WTC11 (cell line): ENCODE measurements at places on chromosomes 5 and 9. TPM values are rescaled to one million over a fixed set of nuclear protein-coding genes. Genes with fewer than 3 reads are reported as not detected.
A peak's percentile ranks its signal among the peaks of the same experiment; 100 is the strongest.

PRDM9 gene
- 0.15 TPM in 1 of 3 replicates, not detected in the others for total RNA-seq

- peaks cover 13% of the 10 kb centered on the region for H3K4me1 ChIP-seq
- DNase-seq = no peak
- no peaks in the 10 kb centered on the region for H3K27me3 ChIP-seq
- H3K27ac ChIP-seq = no peak overlapping the region
- no peak overlapping the region for H3K4me3 ChIP-seq
Observed at GRCh38 chr9:134635351-134636148, 6.1 kb upstream of the COL5A1 start.

IL5 gene
- not detected in 3 replicates for total RNA-seq

OR2V2 gene
- not detected in 3 replicates for total RNA-seq

GRCh38 chr5:43154469-43154868, 33.8 kb downstream of the ZNF131 start:
- H3K4me1 ChIP-seq = peaks cover 22% of the 10 kb centered on the region
- DNase-seq = no peak
- no peak overlapping the region for H3K27ac ChIP-seq
- peaks cover 15% of the 10 kb centered on the region for H3K36me3 ChIP-seq
- H3K4me3 ChIP-seq = no peak overlapping the region

- H3K27ac ChIP-seq = no peak overlapping the region
- no peak for DNase-seq
- H3K4me1 ChIP-seq = no peaks in the 10 kb centered on the region
- no peak overlapping the region for H3K4me3 ChIP-seq
- peaks cover 48% of the 10 kb centered on the region for H3K36me3 ChIP-seq
Observed at GRCh38 chr9:34089311-34089710, 37.2 kb downstream of the DCAF12 start.

PSAT1 gene
- 169 to 240 TPM (median 173 TPM) in 3 replicates for total RNA-seq

- H3K4me3 ChIP-seq = peak overlapping the region; percentile 98
- H3K36me3 ChIP-seq = no peaks in the 10 kb centered on the region
- peak overlapping the region; percentile 96 for H3K27ac ChIP-seq
- DNase-seq = peak; percentile 88
- peaks cover 38% of the 10 kb centered on the region for H3K4me1 ChIP-seq
Observed at GRCh38 chr5:134524272-134524825, 1.1 kb upstream of the JADE2 start.

DNA sequence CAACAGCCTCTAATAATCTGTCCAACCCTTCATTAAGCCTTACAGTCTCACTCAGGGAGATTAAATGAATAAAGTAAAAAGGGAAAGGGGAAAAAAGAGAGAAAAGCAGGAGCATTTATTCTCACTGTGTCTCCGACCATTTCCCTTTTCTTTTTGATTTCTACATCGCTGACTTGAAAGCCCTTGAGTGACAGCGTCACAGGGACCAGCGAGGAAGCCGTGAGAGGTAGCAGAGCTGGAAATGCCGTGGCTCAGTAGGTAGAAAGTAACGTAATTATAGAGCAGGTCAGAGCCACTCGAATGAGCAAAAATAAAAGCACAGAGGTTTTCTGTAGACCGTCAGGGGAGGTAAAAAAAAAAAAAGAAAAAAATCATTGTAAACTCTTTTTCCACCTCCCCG, 52.4 kb downstream of the ASS1 start:
- H3K27ac ChIP-seq = no peak overlapping the region
- H3K36me3 ChIP-seq = peaks cover 13% of the 10 kb centered on the region
- H3K27me3 ChIP-seq = no peaks in the 10 kb centered on the region
- H3K4me3 ChIP-seq = no peak overlapping the region

CCL21 gene
- total RNA-seq = 0.37 TPM in 1 of 3 replicates, not detected in the others

DNA sequence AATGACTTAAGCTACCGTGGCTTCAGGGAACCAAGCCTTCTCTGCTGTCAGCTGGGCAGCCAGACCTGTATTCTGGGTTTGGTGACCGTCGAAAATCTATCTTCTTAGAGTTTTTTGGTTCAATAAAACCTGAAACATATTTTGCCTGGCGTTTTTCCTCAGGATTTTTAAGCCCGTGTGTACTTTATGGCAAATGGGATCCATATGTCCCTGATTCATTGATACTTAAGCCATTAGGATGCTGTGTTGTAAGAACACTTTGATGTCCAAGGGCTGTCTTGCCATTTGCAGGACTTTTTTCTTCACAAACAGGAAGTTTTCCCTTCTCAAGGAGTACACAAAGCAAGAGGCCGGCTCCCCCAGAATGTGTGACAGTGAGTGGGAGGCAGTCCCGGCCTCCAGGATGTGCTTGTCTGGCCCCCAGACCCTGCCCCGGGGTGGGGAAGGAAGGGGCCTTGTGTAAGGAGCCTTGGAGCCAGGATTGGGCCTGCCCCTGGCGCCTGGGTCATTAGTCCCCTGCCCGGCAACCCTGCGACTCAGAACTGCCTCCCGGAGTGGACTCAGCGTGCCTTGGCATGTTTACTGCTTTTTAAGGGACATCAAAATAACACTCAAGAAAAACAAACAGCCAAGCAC, 83.4 kb upstream of the SMIM23 start:
- H3K4me3 ChIP-seq = no peak overlapping the region
- no peak for DNase-seq
- no peak overlapping the region for H3K27ac ChIP-seq
- H3K36me3 ChIP-seq = no peaks in the 10 kb centered on the region
- no peaks in the 10 kb centered on the region for H3K4me1 ChIP-seq

DNA sequence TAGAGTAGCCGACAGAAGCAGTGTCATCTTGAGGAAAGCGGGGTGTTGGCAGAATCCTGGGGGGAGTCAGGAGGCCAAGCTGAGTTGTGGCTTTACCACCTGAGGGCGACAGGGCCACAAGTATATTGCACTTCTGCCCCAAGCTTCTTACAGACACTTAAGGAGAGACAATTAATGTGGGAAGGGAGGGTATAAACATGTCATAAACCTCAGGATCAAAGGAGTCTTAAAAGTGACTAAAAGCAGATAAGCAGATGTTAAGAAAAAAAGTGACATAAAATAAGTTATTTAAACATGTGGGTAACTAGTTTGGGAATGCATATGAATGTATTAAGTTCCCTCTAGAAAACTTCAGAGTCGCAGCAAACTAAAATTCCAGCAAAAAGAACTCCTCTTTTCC, 63.9 kb downstream of the ERAP1 start:
- no peaks in the 10 kb centered on the region for H3K27me3 ChIP-seq
- H3K4me1 ChIP-seq = peaks cover 13% of the 10 kb centered on the region
- no peak overlapping the region for H3K4me3 ChIP-seq

- peaks cover 6% of the 10 kb centered on the region for H3K4me1 ChIP-seq
- peak; percentile 79 for DNase-seq
- H3K36me3 ChIP-seq = no peaks in the 10 kb centered on the region
- H3K27ac ChIP-seq = no peak overlapping the region
- H3K27me3 ChIP-seq = no peaks in the 10 kb centered on the region
Observed at GRCh38 chr5:107248066-107248695, 422.6 kb downstream of the EFNA5 start.

- no peaks in the 10 kb centered on the region for H3K4me1 ChIP-seq
- no peak overlapping the region for H3K4me3 ChIP-seq
- no peak overlapping the region for H3K27ac ChIP-seq
- no peak for DNase-seq
- H3K27me3 ChIP-seq = no peaks in the 10 kb centered on the region
Observed at GRCh38 chr9:37311938-37312708, 110.4 kb upstream of the GRHPR start.

DNA sequence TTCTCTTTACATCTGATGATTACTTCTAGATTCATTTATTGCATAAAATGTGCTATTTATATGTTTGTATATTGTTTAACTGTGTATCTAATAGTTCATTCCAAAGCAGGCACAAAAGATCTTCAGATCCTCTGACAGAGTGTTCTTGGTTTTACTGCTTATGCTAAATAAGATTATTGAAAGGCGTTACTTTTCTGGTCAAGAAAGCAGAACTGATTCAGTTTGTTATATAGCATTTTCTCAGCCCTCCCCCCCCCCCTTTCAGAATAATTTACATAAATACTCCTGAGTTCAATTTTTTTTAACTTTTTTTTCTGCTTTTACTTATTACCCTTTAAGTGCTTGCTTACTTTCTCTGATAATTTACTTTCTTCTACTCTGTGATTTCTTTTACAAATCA, 15.4 kb downstream of the CDC42SE2 start:
- H3K4me3 ChIP-seq = no peak overlapping the region
- no peak overlapping the region for H3K27ac ChIP-seq
- no peak for DNase-seq
- peaks cover 27% of the 10 kb centered on the region for H3K4me1 ChIP-seq
- no peaks in the 10 kb centered on the region for H3K27me3 ChIP-seq

DNA sequence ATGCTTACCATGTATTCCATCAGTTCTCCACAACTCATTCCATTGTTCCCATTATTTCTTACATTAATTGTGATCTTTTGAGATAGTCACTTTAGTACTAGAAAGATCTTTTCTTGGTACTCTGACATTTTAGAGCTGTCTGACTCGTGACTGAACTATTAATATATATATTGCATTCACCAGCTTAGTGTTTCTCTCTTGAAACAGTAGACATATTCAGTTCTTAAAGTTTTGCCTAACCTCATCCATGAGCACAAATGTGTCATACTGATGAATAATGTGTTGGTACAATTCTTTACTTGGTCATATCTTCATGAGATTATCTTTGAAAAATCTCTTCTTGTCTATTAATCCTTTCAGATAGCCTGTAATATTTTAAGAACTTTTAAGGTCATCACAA, 74.3 kb downstream of the NLN start:
- no peaks in the 10 kb centered on the region for H3K27me3 ChIP-seq
- H3K4me3 ChIP-seq = no peak overlapping the region
- no peak overlapping the region for H3K27ac ChIP-seq
- no peaks in the 10 kb centered on the region for H3K4me1 ChIP-seq
- DNase-seq = no peak
- peaks cover 47% of the 10 kb centered on the region for H3K36me3 ChIP-seq

DNA sequence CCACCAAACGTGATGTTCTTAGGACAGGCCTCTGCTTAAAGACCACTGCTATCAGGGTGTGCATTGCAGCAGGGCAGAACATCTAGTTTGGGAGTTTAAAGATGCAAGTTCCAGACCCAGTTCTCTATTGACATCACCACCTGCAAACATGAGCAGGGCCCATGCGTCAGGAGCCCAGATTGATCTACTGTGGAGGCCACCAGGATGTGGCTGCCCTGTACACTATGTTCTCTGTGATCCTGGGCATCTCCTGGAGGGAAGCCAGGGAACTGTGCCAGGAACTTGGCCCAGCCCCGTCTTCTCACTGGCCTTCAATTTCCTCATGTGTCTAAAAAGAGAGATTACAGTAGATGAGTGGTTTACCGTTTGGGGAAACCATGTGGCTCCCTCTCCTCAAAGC, 87.1 kb downstream of the PDE6A start:
- no peak for DNase-seq
- H3K36me3 ChIP-seq = no peaks in the 10 kb centered on the region
- no peak overlapping the region for H3K27ac ChIP-seq
- H3K4me1 ChIP-seq = peaks cover 16% of the 10 kb centered on the region
- no peaks in the 10 kb centered on the region for H3K27me3 ChIP-seq

DNA sequence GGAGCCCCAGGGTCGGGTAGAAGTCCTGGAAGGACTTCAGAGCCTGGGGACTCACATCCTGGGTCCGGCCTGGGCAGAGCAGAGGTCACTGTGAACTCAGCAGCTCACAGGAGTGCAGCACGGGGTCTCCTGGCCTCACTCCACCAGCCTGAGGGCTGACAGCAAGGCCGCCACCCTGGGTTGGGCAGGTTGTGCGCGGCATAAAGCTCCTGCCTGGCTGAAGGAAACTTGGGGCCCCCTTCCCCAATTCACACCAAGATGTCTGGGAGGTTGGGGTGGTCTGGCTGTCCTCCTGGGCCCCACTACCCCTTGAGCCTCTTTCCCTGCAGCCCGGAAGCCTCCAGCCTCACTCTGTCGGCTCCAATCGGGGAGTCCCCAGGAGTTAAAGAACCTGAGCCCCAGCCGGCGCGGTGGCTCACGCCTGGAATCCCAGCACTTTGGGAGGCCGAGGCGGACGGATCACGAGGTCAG, 2.1 kb downstream of the LCN15 start:
- peaks cover 8% of the 10 kb centered on the region for H3K27me3 ChIP-seq
- DNase-seq = peak; percentile 13
- H3K4me3 ChIP-seq = no peak overlapping the region
- no peaks in the 10 kb centered on the region; the same call in 1 of the 2 replicates for H3K36me3 ChIP-seq
- H3K27ac ChIP-seq = no peak overlapping the region

TJP2 gene
- total RNA-seq = 155 to 159 TPM (median 156 TPM) in 3 replicates

DNA sequence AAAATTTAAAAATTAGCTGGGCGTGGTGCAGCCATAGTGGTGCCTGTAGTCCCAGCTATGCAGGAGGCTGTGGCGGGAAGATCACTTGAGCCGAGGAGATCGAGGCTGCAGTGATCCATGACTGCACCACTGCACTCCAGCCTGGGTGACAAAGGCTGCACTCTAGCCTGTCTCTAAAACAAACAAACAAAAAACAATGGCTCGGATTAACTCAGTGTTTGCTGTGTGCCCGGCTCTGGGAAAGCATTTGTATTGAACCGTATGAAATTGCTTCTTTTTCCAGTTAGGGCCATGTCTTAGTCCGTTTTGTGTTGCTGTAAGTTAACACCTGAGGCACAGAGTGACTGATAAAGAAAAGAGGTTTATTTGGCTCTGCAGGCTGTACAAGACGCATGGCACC, 62.6 kb downstream of the CFAP77 start:
- no peak overlapping the region for H3K4me3 ChIP-seq
- H3K27ac ChIP-seq = no peak overlapping the region
- H3K36me3 ChIP-seq = no peaks in the 10 kb centered on the region
- no peaks in the 10 kb centered on the region; the same call in 1 of the 2 replicates for H3K27me3 ChIP-seq
- DNase-seq = no peak

SLC6A18 gene
- not detected in 3 replicates for total RNA-seq

- no peak overlapping the region for H3K27ac ChIP-seq
- H3K4me3 ChIP-seq = no peak overlapping the region
- H3K4me1 ChIP-seq = peaks cover 24% of the 10 kb centered on the region
- no peak for DNase-seq
Observed at GRCh38 chr5:5200133-5200532, 60.0 kb downstream of the ADAMTS16 start.

- no peaks in the 10 kb centered on the region for H3K27me3 ChIP-seq
- no peak overlapping the region for H3K27ac ChIP-seq
- H3K4me3 ChIP-seq = no peak overlapping the region
- DNase-seq = no peak
Observed at GRCh38 chr9:107866711-107867311, 377.2 kb upstream of the KLF4 start.

- DNase-seq = peak; percentile 36
- H3K4me1 ChIP-seq = peaks cover 53% of the 10 kb centered on the region
- H3K4me3 ChIP-seq = peak overlapping the region; percentile 63
- H3K27me3 ChIP-seq = peaks cover 98% of the 10 kb centered on the region
- no peak overlapping the region for H3K27ac ChIP-seq
- H3K36me3 ChIP-seq = no peaks in the 10 kb centered on the region
Observed at GRCh38 chr5:171313481-171314206, 4.6 kb downstream of the TLX3 start.

DNA sequence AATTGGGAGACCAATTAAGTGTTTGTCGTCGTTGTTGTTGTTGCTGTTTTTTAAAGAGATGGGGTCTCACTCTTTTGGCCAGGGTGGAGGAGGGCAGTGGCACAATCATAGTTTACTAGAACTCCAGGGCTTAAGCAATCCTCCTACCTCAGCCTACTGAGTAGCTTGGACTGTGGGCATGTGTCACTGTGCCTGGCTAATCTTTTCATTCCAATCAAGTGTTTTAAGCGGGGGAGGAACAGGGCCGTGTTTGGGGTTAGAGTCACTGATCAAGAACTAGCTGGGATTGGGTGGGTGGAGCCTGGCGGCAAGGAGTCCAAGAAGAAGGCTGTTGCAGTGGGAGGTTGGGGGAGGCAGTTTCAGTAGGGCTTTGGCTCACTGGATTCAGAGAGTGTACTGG, 13.8 kb downstream of the SNX30 start:
- H3K27ac ChIP-seq = peak overlapping the region; percentile 7; the same call in 1 of the 2 replicates
- H3K36me3 ChIP-seq = peaks cover 8% of the 10 kb centered on the region
- H3K4me3 ChIP-seq = no peak overlapping the region
- no peaks in the 10 kb centered on the region for H3K27me3 ChIP-seq
- DNase-seq = no peak
- H3K4me1 ChIP-seq = peaks cover 15% of the 10 kb centered on the region

GLDC gene
- total RNA-seq = 136 to 153 TPM (median 145 TPM) in 3 replicates
